ENCODE measurements at places on chromosomes 5 and 9.

DNA sequence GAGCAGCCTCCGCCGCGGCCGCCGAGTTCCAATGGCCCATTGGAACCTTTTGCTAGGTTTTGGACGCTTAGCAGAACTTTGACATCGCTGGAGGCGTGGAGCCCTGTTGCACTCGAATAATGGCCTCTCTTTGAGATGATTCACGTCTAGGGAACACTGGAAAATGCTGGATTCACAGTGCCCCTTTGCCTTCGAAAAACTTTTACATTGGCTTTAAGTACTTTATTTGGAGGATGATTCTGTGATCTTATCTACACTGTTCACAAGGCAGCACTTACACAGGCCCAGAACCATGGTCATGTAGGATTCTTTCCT lies 536 bp upstream of the PPIC start:
- no peak overlapping the region for H3K4me3 ChIP-seq
- peaks cover 23% of the 10 kb centered on the region for H3K4me1 ChIP-seq
- H3K27ac ChIP-seq, result no peak overlapping the region
- peaks cover 35% of the 10 kb centered on the region for H3K27me3 ChIP-seq
- no peak for DNase-seq

GRCh38 chr9:114163517-114163951 lies 8.2 kb downstream of the COL27A1 start:
- H3K27ac ChIP-seq, result no peak overlapping the region
- no peaks in the 10 kb centered on the region for H3K4me1 ChIP-seq
- no peaks in the 10 kb centered on the region for H3K27me3 ChIP-seq

DNA sequence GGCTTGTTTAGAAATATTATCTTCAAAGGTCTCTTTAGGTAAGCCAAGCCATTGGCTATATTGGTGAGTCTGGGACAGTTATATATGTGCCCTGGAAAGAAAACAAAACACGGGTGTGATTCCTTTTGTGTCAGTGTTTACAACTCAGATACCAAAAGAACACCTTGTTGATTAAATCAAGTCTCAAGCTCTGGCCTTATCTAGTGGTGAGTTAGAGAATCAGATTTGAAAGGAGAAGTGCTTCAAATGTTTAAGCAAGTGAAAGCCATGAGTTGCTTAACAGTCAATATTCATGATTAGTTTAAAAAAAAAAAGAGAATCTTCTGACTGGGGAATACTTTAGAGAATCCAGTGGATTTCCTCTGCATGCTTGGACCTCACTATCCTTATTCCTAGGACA lies 68.3 kb downstream of the IQGAP2 start:
- H3K4me1 ChIP-seq, result peaks cover 63% of the 10 kb centered on the region
- H3K27me3 ChIP-seq, result no peaks in the 10 kb centered on the region
- peak overlapping the region; percentile 80 for H3K27ac ChIP-seq

DNA sequence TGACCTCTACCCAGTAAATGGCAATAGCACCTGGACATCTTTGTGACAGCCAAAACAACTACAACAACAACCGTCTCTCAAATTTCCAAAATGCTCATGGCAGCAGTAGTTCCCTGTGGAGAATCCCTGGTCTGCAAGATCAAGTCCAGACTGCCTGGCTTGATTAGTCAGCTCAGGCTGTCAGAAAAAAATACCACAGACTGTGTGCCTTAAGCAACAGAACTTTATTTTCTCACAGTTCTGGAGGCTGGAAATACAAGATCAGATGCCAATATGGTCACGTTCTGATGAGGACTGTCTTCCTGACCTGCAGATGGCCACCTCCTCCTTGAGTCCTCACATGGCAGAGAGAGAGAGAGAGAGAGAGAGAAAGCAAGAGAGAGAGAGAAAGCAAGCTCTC lies 52.3 kb upstream of the MOCS2 start:
- H3K36me3 ChIP-seq, result no peaks in the 10 kb centered on the region
- H3K27me3 ChIP-seq, result peaks cover 4% of the 10 kb centered on the region
- no peak for DNase-seq
- no peaks in the 10 kb centered on the region for H3K4me1 ChIP-seq
- H3K27ac ChIP-seq, result no peak overlapping the region
- no peak overlapping the region for H3K4me3 ChIP-seq

DNA sequence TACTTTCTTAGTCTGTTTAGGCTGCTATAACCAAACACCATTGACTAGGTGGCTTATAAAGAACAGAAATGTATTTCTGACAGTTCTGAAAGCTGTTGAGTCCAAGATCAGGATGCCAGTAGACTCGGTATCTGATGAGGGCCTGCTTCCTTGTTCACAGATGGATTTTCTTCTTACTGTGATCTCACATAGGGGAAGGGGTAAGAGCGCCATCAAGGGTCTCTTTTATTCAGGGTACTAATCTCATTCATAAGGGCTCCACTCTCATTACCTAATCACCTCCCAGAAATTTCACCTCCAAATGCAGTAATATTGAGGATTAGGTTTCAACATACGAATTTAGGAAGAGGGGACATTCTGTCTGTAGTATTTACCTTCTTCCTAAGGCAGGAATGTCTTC lies 384.0 kb upstream of the DMAC1 start:
- DNase-seq, result no peak
- no peak overlapping the region for H3K4me3 ChIP-seq
- H3K27me3 ChIP-seq, result no peaks in the 10 kb centered on the region
- no peaks in the 10 kb centered on the region for H3K36me3 ChIP-seq
- H3K27ac ChIP-seq, result no peak overlapping the region
- no peaks in the 10 kb centered on the region for H3K4me1 ChIP-seq

DNA sequence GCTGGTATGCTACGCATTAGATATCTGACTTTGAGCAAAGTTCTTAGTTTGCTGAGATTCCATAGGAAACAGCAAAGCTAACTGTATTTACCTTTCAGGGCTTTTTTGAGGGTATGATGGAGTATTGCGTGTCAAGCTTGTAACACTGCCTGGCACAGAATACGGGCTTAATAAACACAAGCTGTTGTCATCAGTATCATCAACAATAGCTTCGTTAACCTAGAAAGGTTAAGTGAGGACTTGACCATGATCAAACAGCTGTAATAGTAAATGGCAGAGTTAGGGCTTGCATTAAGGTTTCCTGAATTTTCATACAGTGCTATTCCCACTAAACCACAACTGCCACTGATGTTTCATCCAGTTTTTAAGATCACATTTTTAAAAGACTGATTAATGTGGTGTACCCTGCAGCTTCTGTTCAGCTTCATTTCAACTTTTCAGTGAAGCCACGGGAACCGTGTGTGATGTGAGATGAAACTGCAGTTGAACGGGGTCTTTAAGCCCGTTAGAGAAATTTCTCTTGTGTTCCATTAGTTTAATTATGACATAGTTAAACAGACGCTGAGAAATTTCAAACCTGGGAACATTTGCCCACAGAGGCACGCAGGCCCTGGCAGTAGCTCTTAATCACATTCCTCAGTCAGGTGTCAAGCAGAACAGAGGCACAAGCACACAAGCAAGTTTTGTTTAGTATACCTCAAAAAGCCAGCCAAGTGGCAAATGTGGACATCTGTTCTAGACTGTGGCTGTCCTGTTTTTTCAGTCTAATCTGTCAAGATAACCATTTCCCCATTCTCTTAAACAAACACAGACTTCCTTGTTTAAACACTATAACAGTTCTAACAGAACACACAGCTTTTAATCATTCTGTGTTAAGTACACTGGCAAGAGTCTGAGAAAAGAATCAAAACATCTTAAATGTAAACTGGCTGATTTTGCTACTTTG lies 147.1 kb downstream of the ZNF608 start:
- no peaks in the 10 kb centered on the region for H3K27me3 ChIP-seq
- H3K27ac ChIP-seq, result no peak overlapping the region
- H3K4me1 ChIP-seq, result no peaks in the 10 kb centered on the region
- H3K36me3 ChIP-seq, result no peaks in the 10 kb centered on the region
- DNase-seq, result no peak
- no peak overlapping the region for H3K4me3 ChIP-seq

DNA sequence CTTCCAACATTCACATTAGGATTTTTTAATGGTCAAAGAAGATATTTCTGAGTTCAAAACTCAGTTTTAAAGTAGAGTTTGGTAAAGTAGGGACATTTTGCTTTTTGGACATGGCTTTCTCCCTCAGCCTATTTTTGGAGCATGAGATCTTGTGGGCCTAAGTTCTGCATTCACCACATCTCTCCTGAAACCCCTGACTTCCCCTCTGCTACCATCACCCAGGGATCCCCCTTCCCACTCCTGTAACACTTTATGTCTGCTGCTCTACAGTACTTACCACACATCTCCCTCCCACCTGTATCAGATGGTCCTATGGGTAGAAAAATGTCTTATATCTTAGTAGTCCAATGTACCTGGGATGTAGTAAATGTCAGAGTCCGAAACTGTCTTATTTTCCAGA lies 48.2 kb upstream of the JAK2 start:
- H3K27me3 ChIP-seq, result no peaks in the 10 kb centered on the region
- H3K27ac ChIP-seq, result no peak overlapping the region
- no peaks in the 10 kb centered on the region for H3K36me3 ChIP-seq
- H3K4me3 ChIP-seq, result peak overlapping the region; percentile 16
- DNase-seq, result no peak
- H3K4me1 ChIP-seq, result peaks cover 15% of the 10 kb centered on the region

GRCh38 chr9:38212016-38212415 lies 143.0 kb upstream of the SHB start:
- no peak overlapping the region for H3K4me3 ChIP-seq
- DNase-seq, result no peak
- no peaks in the 10 kb centered on the region for H3K4me1 ChIP-seq

DNA sequence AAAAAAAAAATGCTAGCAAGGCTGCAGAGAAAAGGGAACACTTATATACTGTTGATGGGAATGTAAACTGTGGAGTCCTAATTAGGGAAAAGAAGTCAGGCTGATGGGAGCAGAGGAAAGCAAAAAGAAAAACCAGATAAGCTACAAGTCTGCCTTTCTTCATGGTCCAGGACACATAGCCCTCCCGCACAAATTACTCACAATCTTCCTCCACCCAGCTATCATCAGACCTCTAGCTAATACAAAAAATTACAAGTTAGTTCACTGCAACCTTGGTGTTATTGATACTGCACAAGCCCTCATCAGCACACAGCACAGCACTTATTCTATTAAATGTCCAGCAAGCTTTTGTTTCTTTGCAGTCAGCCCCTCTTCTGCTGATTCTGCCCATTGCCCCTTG lies 186.0 kb upstream of the ADRA1B start:
- H3K27ac ChIP-seq, result no peak overlapping the region
- no peak for DNase-seq
- no peaks in the 10 kb centered on the region for H3K36me3 ChIP-seq
- H3K27me3 ChIP-seq, result no peaks in the 10 kb centered on the region
- H3K4me1 ChIP-seq, result no peaks in the 10 kb centered on the region

GRCh38 chr9:98254228-98255060 lies 1.0 kb downstream of the TBC1D2 start:
- H3K27me3 ChIP-seq, result no peaks in the 10 kb centered on the region
- DNase-seq, result no peak
- H3K4me1 ChIP-seq, result peaks cover 32% of the 10 kb centered on the region

DNA sequence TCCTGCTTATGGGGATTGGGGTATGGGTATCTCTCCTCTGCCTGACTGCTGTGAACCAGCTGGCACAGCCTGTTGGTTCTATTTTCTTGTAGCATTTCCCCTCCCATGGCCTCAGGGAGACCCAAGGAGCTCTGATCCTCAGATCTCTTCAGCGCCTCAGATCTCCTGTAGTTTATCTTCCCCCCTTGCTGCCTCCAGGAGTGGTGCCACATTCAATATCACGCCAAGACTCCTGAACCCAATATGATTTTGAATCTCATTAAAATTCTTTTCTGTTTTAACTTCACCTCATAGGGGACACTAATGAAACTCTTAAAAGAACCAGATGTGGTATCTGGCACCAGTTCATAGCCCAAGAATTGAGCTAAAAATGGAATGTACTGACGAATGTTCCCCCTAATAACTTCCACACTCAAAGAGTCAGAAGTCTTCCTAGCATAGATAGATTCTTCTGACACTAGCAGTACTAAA lies 59.6 kb upstream of the LIFR start:
- H3K36me3 ChIP-seq, result no peaks in the 10 kb centered on the region
- H3K27me3 ChIP-seq, result no peaks in the 10 kb centered on the region
- no peak for DNase-seq

DNA sequence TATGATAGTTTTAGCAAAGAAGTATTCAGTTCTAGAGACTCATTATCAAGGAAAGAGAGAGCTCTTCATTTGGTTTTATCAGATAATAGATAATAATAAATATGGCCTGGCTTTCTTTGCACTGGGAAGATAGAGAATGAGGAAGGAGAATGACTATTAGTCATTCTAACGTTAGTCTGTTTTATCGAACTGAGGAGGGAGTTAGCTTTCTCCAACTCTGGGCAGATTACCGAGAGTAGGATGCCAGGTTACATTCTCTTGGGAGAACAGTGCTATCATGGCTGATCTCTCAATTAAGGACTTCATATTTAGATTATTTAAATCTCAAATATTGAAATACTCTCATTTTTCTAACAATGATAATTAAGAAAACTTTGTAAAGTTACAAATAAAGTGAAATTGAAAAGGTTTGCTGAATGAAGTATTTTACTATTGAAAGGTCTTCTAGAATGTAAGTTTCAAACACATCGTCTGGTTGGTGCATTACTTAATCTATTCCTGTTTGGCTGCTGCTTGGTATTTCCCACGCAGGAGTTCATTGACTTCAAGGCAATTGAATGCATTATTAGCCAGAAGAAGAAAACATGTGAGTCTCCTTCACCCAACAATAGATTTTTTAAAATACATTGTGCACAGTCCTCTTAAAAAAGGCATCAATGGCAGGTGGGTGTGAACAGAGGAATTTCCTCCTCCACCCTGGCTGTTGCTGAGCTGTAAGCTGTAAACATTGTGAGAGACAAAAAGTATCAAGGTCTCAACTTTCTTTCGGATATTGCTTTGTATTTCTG lies 140.8 kb downstream of the C9orf152 start:
- no peaks in the 10 kb centered on the region for H3K27me3 ChIP-seq
- peaks cover 32% of the 10 kb centered on the region for H3K4me1 ChIP-seq
- H3K4me3 ChIP-seq, result peak overlapping the region; percentile 59
- H3K27ac ChIP-seq, result no peak overlapping the region
- no peak for DNase-seq

DNA sequence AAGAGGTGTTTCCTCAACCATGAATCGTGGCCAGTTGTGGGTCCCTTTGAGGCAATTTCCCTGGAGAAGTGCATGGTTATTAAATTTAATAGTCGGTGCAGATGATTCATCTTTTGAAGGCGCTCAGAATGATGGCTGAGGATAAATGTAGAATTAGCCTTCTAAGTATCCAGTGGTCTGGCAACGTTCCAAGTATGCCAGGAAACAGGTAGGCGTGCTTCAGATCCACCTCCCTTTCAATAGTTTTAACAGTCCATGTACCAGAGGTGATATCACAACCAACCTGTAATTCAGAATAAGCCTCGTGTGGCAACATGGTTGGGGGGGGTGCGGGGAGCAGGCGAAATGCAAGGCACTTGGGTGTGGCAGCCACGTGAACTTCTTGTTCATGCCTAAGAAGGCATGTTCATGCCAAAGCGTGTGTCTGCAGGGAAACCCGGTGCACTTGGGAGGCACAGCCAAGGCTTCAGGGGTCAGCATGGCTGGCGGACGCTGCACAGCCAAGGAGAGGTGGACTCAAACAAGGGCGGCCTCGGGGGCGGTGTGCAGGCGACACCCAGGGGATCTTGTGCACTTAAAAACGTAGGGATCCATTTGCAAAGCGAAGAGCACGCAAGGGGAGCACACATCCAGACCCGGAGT lies 5.2 kb upstream of the NKD2 start:
- H3K27ac ChIP-seq, result no peak overlapping the region
- H3K4me3 ChIP-seq, result no peak overlapping the region
- peaks cover 10% of the 10 kb centered on the region for H3K27me3 ChIP-seq
- H3K36me3 ChIP-seq, result no peaks in the 10 kb centered on the region
- no peak for DNase-seq

Measured in CD4-positive, CD25-positive, alpha-beta regulatory T cell (primary cell).